ENCODE measurements at places on chromosomes 3 and 15.
A peak's percentile ranks its signal among the peaks of the same experiment; 100 is the strongest.

GRCh38 chr15:74961616-74962015 lies 5.0 kb upstream of the RPP25 start:
- DNase-seq: no peak

DNA sequence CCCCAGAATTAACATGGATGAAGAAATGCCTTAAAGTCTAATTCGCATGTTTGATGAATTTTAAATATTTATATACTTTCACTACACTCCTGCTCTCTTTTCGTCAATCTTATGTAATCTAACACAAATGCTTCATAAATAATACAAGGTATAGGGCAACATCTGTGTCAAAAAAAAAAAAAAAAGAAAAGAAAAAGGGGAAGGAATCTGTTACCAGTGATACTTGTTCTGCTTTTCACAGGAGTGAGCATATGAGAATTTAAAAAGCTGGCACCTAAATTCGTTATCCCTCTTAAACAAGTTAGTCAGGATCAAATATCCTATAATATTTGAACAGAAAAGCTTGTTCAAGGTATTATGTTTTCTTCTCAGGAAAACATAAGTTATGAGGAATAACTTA lies 243.8 kb downstream of the KCNH8 start:
- no peak for DNase-seq

DNA sequence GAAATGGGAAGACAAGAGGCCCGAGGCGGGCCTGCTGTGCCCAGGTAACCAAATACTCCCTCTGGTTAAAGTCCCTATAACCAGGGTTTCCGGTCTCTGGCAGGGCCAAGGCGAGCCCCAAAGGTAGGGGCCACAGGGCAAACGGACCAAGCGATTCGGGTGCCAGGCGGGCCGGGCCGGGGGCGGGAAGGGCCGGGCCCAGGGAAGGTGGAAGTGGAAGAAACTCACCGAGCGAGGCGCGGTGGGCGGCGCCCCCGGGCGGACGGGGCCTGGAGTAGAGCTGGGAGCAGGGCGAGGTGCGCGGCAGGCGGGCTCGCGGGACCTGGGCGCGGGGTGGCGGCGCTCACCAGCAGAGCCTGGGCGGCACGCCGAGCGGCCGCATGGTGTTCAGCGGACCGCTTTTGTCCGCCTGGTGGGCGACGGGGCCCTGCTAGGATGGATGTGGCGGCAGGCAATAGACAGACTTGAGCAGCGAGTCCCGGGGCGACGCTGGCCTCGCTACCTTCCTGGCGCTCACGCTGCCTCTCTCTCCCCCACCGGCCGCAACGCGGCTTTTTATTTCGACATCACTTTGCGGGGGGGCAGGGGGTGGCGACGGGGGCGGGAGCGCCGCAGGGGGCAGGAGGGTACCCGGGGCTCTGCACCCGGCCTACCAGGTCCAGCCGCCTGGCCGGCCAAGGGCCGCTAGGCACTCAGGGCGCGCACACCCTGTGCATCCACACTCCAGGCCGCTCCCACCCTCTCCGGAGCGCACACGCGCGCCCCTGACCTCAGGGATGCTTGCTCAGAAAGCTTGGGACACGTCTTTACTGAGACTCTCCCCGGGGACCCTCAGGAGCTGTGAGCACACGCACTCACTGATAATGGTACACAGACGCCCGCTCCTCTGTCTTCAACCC lies at the start of gene GATA2:
Gene GATA2 (minus strand): TSS at position 531 of the 899 bp plus-strand sequence. CDS start 6,170 bp downstream, outside the sequence.
- peak; percentile 42 for DNase-seq

DNA sequence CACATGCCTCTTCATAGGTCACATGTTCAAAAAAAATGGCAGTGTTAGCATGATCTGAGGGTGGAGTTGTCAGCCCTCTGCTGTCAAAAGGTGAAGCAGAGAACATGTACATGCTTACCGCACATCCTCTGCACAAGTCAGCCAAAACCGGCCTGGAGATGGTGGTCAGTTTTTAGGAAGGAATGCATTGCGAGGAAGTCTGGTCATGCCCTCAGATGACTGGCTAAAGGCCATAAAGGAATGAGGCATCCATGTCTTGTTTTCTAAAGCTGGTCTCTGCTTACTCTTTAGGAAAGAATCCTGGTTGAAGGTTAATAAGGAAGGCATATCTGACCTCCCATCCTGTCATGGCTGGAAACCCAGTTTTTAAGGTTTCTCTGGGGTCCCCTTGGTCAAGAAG lies 292.0 kb upstream of the CCDC54 start:
- no peak for DNase-seq

GRCh38 chr3:58272891-58273290 lies 33.2 kb upstream of the RPP14 start:
- DNase-seq: no peak

DNA sequence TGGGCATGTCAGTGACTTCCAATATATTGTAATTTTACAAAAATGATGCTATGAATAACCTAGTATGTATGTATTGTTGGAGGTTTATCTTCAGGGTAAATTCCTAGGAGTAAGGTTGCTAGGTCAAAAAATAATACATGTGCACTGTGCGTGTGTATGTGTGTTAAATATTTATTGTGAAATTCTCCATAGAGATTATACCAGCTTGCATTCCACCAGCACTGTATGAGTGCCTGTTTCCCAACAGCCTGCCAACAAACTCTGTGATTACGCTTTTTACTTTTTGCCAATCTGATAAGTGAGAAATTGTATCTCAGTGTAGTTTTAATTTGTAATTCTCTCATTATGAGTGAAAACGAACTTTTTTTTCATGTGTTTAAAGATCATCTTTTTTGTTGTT lies 12.6 kb upstream of the IGF2BP2 start:
- DNase-seq: no peak

DNA sequence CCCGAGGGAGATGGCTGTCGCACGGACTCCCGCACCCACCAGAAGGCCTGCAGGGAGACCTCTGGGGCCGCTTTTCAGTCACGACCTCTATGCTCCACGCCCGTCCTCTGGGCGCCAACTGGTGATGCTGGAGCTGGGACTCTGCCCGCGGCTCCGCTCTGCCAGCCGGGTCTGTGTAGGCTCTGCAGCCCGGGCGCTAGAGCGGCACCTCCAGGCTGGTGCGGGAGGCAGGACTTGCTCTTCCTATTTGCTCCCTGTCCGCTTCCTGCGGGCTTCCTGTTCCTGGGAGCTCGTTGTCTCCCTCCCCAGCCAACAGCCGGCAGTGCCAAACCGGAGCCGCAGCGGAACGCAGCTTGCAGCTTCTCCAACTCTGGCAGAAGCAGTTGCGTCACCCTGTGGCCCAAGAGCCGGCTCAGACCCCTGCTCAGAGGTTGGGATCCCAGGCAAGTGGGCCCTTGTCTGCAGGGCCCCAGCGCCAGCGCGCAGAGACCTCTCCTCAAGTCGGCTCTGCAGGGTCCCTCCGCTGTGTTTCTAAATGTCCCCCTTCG lies 285.9 kb downstream of the XXYLT1 start:
- DNase-seq: no peak

- DNase-seq: no peak
Measured at GRCh38 chr15:88029696-88030095, 226.8 kb downstream of the NTRK3 start.

- DNase-seq: no peak
Measured at GRCh38 chr3:39388741-39389248, 5.6 kb downstream of the SLC25A38 start.
